ENCODE measurements at places on chromosomes 2 and 18.

DNA sequence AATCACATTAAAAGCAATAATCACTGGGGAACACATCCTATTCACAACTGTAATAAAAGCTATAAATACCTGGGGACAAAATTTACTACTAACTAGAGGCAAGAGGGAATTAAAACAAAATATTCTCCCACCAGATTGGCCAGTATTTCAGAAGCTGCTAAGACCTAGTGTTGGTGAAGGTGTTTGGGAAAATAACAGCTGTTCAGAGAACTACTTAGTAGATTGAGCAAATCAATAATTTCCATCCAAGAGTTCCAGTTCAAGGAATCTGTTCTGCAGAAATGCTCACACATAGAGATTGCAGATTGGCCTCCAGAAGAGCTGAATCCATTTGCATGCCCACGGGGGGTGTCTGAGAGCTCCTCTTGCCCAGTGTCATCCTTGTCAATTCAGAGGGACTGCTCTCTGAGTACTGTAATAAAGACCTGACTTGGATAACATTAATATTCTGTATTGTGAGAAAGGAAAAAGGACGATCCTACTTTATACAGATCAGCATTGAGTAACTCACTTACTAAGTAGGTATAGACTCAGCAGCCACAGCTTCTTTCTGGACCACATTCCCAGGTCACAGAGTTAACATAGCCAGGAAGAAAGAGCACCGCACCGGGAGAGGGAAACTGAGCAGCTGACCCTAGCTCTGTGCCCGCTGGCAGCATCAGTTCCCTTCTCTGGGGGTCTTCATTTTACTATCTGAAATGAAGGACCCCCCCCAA is 5.6 kb downstream of the TUBB6 start:
- DNase-seq: no peak

GRCh38 chr2:223634238-223634637 is 32.1 kb upstream of the SCG2 start:
- no peak for DNase-seq

GRCh38 chr2:17401096-17401495 is 117.1 kb downstream of the RAD51AP2 start:
- DNase-seq: no peak

DNA sequence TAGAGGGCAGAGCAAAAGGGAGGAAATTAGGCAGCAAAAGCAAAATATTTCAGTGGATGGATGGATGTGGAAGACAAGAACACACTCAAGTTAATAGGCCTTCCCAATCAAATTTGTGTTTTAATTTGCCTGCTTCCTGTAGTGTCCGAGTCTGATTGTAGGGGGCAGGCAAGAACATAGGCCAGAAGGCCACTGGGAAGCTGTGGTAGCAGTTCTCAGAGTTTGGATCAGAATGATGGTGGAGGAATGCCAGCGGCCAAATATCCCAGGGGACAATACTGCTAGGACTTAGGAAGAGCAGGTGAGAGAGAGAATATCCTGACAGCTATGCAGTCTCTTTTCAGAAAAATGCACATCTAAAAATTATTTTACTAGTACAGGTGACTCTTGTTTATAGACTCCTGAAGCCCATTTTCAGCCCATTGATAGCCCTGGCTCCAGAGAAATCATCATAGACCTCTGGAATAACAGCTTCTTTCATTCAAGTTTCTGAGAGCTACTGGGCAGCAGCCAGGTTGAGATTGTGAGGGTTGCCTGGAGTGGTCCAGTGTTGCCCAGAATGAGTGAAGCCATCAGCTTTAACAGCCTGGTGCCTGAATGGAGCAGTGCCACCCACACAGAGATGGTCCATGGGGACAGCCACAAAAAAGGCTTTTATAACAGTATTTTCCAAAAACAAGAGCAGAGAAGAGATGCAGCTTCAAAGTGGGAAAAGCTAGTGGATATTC is 19.1 kb upstream of the SERPINE2 start:
- no peak for DNase-seq

GRCh38 chr2:198692907-198693510 is 764.7 kb downstream of the SATB2 start:
- no peak for DNase-seq

GRCh38 chr2:168723275-168723899 is 79.0 kb upstream of the NOSTRIN start:
- DNase-seq: no peak

DNA sequence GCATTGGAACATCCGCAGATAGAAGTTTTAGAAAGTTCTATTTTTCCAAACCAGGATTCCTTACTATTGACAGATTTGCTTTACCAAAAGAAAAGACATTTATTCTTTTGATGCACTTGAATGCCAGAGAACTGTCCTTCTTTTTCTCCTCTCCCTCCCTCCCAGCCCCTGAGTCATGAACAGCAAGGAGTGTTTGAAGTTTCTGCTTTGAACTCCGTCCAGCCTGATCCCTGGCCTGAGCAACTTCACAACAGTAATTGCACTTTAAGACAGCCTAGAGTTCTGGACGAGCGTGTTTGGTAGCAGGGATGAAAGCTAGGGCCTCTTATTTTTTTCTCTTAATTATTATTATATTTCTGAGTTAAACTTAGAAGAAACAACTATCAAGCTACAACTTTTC is 33.6 kb downstream of the APCDD1 start:
- DNase-seq: no peak

GRCh38 chr2:198127627-198128026 is 323.2 kb downstream of the PLCL1 start:
- DNase-seq: no peak

- DNase-seq: no peak
Measured at GRCh38 chr2:160884056-160884455, 276.2 kb upstream of the TANK start.

GRCh38 chr2:239548451-239548871 is 147.6 kb upstream of the HDAC4 start:
- no peak for DNase-seq

DNA sequence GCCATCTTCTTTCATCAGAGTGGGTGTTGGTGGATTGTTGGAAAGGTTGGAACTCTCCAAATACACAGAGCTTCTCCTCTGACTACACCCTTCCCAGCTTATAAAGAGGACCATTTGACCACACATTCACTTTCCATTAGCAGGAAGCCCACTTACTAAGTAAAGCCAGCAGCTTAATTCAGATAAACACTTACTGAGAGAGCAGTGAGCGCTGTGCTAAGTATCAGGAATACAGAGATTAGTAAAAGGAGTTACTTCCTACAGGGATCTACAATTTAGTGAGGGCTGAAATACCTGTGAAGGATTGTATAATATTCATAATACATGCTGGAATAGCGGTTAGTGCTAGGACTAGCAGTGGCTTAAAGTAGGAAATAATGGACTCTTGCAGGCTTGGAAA is 343.0 kb downstream of the NYAP2 start:
- no peak for DNase-seq

DNA sequence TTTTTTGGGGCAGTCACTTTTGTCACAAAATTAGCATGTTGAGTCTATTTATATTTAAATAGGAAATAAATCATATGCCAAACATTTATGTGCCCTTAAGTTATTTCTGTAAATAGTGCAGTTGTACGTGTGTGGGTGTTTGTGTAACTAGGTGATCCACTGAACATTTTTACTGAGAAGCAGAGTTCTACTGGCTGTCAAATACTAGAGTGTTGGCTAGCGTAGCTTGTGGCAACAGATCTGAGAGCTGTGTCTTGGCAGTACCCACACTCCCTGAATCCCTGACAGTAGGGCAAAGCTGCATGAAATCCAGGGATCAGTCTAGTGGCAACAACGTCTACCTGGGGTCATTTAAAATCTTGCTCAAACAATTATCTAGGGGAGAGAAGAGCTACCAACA is 273.1 kb upstream of the SLC8A1 start:
- no peak for DNase-seq

DNA sequence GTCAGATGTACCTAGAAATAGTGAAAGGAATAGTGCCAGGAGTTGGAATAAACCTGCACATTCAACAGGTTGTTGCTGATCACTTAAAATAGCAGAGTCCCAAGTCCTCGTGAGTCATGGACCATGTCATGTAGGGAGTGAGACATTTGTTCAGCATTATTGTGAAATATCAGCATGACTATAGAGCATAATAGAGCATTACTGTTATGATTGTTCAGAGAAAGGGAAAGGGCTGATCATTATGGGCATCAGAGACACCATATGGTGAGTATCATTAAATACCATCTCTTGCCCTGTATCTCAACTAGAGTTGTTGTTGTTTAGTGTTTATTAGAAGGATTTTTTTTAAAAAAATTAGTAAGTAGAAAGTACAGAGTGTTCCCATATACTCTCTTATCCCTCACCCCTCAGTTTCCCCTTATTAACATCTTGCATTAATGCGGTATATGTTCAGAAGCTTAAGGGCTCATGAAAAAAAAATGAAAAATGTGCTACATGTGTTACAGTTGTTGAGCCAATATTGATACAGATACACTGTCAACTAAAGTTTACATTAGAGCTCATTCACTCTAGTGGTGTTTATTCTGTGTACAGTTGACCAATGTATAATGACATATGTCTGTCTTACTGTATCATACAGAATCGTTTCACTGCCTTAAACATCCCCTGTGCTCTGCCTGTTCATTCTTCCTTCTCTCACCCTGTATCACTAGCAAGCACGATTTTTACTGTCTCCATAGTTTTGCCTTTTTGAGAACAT is 5.7 kb downstream of the ELAC1 start:
- no peak for DNase-seq

GRCh38 chr2:172698041-172698863 is 37.4 kb upstream of the RAPGEF4 start:
- DNase-seq: no peak

DNA sequence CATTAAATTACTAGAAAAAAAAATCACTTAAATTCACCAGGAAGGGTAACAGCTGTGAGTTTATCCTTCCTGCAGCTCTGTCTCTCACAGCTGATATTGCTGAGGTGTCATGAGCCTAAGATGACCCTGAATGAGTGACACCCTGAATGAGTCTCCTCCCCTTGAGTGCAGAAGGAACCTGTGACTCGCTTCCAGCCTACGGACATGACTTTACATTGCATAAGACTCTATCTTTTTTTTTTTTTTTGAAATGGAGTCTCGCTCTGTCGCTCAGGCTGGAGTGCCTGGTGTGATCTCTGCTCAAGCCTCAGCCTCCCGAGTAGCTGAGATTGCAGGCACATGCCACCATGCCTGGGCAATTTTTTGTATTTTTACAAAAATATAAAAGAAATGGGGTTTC is 14.1 kb downstream of the MRO start:
- no peak for DNase-seq

DNA sequence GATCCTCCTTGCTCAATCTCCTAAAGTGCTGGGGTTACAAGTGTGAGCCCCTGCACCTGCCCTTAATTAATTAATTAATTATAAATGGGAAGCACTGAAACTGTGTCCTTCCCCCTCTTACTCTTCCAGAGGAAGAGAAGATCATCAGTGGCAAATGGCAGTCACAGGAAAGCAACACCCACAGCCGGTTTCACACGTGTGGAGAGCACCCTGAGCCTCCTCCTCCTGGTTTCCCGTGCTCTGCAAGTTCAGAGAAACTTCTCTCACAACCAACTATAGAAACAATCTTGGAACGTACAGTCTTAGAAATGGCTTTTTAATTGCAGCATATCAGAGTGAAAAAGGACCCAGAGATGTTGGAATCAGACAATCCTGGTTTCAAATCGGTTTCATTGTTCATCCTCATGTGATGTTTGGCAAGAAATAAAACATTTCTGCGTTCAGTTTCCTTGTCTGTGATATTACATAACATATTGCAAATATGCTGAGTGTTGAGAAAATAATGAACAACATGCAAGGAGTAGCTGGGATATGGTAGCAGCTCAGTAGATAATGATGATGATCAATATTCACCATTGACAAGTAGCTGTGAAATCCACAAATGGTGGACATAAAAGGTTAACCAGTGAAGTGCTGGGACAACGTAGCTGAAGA is 141.0 kb upstream of the KCTD1 start:
- DNase-seq: no peak

DNA sequence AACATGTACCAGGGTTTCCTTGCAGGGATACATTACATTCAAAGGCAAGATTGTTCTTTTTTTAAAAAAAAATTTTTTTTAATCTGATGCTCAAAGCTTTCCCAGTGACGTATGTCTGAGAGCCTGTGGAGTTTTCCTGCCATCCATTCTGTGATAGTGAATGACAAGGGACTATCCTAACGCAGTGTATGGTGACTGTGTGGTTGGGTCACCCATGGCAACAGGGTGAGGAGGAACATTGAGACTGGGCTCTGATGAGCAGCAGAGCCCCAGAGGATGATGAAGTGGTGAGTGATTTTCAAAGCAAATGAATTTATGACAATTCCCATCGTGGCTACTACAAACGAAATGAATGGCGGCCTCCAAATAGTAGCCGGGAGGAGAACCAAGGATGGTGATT is 28.6 kb upstream of the CTAGE1 start:
- no peak for DNase-seq

DNA sequence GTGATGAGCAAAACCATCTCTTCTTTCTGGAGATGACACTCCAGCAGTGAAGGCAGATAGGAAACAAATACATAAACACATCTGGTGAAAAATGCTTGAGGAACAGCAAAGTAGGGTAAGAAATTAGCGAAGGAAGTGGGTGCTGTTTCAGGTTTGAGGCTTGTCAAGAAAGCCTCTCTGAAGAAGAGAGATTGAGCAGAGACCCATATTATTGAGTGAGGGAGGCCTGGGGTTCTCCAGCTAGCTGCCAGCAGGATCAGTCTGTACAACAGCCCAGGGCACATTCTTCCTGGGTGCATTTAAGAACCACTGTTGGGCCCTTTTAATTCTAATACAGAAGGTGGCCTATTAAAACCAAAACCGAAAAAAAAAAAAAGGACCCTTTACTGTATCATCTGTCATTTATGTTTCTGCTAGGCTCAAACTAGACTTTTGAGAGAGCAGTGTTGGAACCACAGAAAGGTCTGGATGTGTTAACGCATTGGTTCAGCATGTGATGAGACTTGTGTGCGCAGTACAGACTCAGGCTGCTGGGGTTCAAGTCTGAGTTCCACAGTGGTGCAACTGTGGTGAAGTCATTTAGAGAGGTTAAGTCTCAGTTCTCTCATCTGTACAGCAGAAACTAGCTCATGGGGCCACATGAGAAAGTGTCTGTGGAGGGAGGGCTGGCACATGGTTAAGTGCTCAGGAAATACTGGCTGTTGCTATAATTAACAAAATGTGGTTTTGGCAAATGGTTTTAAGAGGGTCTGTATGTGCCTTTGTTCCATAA is 28.9 kb downstream of the MGAT5 start:
- no peak for DNase-seq

- DNase-seq: no peak
Measured at GRCh38 chr2:237742191-237742590, 56.4 kb upstream of the RBM44 start.

- DNase-seq: no peak
Measured at GRCh38 chr18:76679945-76680344, 142.4 kb upstream of the ZNF236 start.

GRCh38 chr2:14690926-14691325 is 58.4 kb downstream of the LRATD1 start:
- DNase-seq: no peak

DNA sequence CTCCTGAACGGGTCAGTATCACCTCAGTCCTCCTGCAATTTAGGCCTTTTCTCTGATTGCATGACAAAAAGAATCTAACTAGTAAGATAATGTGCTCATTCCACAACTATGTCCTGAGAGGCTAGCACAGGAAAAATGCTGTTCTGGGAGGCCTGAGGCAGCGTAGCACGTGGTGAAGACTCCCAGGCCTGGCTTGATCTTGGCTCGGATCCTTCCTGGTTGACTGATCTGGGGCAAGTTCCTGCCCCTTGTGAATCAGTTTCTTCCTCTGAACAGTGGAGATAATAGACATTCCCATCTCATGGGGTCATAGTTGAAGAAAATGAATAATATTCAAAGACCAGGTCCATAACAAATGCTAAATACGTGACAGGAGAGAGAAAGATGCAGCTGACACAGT is 12.3 kb downstream of the FBLN7 start:
- DNase-seq: no peak
